ENCODE measurements at places on chromosomes 12 and 14. TPM values are rescaled to one million over a fixed set of nuclear protein-coding genes. Genes with fewer than 3 reads are reported as not detected.
A peak's percentile ranks its signal among the peaks of the same experiment; 100 is the strongest.

GRCh38 chr14:82047777-82048470 lies 514.3 kb upstream of the SEL1L start:
- no peak for DNase-seq

GRCh38 chr14:36455241-36455627 lies 64.8 kb downstream of the NKX2-1 start:
- DNase-seq, result no peak

DNA sequence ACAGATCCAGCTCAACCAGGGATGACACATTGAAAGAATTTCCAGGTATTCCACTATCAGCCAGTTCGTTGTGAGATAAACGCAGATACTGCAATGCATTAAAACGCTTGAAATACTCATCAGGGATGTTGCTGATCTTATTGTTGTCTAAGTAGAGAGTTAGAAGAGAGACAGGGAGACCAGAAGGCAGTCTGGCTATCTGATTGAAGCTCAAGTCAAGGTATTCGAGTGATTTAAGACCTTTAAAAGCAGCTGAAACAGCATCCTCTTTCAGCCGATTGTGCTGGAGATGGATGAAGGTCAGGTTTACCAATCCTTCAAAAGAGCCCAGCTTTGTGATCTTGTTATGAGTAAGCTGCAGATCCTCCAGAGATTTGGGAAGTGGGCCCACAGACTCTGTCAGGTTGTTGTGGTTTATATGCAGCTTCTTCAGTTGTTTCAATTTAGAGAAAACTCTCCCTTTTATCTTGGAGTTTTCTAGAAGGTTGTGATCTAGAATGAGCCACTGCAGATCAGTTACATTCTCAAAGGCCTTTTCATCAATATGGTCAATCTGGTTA lies 3.0 kb downstream of the LUM start:
- DNase-seq, result no peak

DNA sequence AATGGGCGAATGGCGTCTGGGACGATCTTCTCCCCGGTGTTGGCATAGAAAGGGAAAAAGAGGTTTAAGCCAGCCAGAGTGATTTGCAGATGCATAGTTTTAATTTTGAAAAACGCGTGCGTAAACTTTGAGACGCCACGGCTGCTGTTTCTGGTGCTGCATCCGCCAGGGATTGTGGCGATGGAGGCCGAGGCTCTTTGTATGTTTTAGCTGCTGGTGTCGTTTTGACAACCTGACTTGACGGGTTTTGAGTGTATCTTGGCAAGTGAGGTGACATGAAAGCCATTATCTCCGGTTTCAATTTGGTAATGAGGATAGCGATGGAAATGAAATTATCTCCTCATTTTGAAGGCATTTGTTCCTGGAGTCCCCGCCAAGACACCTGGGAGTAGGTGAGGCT lies 1.6 kb downstream of the PTGDR start:
- no peak for DNase-seq

Gene DACT1
- 0.65 TPM for total RNA-seq

DNA sequence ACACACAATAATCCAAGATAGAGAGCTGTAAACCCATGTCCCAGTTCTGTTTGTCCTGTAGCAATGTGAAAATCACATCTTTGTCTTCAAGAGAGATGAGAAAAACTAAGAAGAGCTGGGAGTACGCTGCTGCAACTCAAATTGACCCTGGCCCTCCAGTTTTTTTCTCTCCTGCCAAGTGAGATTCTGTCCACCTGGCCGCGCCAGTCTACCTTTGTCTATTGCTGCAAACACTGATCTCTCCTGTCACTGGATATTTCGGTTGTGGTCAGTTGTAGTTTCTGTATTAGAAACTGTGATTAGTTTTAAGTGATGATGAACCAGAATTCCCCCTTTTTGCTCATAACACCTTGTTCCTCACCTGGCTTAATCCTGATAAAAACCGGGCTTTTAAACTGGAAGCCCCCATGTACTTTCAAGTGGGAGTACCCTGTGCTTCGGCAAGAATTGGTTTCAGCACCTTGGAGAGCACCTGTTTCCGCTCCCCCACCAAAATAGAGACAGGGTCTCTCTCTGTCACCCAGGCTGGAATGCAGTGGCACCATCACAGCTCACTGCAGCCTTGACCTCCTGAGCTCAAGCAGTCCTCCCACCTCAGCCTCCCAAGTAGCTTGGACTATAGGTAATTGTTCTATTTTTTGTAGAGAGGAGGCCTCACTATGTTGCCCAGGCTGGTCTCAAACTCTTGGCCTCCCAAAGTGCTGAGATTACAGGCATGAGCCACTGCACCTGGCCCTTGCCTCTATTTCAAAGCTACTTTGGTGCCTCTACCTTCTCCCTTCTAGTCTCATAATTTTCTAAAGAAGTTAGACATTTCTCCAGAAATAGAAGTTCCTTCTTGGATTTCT lies 156.8 kb downstream of the PHETA1 start:
- no peak for DNase-seq

- DNase-seq, result no peak
Observed at GRCh38 chr14:61498303-61498702, 176.9 kb downstream of the PRKCH start.

- DNase-seq, result no peak
Observed at GRCh38 chr12:122389677-122390076, 32.8 kb downstream of the CLIP1 start.

- no peak for DNase-seq
Observed at GRCh38 chr14:69812711-69813110, 15.7 kb upstream of the SLC10A1 start.

GRCh38 chr14:64190974-64191502 lies 103.1 kb downstream of the ESR2 start:
- no peak for DNase-seq

GRCh38 chr14:57150449-57150848 lies 118.3 kb downstream of the EXOC5 start:
- DNase-seq, result no peak

DNA sequence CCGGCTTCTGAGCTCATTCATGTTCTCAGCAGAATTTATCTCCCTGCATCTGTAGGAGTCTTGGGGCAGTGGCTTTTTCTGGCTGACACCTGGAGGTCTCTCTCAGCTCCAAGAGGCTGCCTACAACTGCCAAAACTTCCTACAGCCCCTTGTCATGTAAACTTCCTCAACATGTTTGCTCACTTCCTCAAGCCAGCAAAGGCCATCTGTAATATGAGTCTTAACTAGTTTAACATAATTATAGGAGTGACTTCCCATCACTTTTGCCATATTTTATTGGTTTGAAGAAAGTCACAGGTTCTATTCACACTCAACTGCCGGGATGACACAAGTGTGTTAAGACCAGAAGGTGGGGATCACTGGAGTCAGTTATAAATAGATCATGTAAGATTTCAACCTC lies 194.0 kb downstream of the VRK1 start:
- no peak for DNase-seq

Gene TRHDE
- total RNA-seq, result not detected

Gene WNT1
- total RNA-seq, result 1.7 TPM

Gene TMX1
- 43.3 TPM for total RNA-seq

GRCh38 chr12:93502802-93503623 lies 35.7 kb downstream of the MRPL42 start:
- DNase-seq, result peak; percentile 38

All from activated naive CD8-positive, alpha-beta T cell treated with anti-CD3 and anti-CD28 coated beads, Interleukin-2, amount 10 ng/mL, durations not matched to agents 7 days and 5 days (primary cell).